GM10248 (cell line): ENCODE measurements at places on chromosomes 6 and 20.

DNA sequence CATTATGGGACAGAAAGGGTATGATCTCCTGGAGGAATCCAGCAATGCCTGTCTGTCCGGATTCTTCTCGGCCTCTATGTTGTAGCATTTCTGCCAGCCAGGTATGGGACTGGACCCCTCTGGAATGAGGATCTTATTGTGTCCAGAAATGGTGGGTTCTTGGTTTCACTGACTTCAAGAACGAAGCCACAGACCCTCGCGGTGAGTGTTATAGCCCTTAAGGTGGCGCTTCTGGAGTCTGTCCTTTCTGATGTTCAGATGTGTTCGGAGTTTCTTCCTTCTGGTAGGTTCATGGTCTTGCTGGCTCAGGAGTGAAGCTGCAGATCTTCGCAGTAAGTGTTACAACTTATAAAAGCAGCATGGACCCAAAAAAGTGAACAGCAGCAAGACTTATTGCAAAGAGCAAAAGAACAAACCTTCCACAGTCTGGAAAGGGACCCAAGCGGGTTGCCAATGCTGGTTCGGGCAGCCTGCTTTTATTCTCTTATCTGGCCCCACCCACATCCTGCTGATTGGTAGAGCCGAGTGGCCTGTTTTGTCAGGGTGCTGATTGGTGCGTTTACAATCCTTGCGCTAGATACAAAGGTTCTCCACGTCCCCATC is 62.3 kb upstream of the IER3 start:
- no peak for DNase-seq

- DNase-seq = peak; percentile 54
These were observed 56.6 kb upstream of the RREB1 start for GRCh38 chr6:7050872-7051779.

DNA sequence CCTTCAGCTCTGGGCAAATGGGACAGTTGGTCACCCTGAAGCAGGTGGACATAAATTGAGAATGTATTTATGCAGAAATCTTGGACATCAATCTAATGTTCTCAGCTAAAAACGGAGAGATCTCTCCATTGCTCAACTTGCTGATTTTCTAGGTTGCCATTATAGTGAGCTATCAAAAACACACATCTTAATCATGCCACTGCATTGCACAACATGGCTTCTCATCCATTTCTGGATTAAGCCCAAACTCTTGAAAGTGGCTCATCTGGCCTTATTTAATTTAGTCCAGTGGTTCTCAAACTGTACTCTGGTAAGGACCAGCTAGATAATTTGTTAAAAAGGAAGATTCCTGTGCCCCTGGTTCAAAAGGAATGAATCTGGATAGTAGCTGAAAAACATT is 324.9 kb upstream of the CITED2 start:
- DNase-seq = no peak

- DNase-seq = peak; percentile 67
These were observed 43.0 kb upstream of the SYNCRIP start for GRCh38 chr6:85685713-85686112.

- DNase-seq = no peak
These were observed 550 bp downstream of the PLAGL2 start for GRCh38 chr20:32206760-32207625.

DNA sequence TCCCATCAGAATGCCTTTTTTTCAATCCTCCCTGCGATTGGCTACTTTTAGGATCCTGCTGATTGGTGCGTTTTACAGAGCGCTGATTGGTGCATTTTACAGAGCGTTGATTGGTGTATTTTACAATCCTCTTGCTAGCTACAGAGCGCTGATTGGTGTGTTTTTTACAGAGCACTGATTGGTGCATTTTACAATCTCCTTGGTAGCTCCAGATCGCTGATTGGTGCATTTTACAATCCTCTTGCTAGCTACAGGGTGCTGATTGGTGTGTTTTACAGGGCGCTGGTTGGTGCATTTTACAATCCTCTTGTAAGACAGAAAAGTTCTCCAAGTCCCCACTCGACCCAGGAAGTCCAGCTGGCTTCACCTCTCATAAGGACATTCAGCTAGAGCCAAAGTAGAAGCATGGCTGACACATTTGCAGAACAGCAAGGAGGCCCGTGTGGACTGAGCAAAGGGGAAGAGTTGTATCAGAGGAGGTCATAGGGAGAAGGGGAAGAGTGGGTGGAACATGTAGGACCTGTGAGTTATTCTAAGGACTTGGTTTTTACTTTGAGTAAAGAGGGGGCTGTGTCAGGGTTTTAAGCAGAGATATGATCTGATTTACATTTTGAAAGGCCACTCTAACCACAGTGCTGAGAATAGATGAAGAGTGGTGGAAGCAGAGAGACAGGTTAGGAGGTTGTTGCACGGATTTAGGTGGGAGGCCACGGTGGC is 2.6 kb downstream of the ALDH5A1 start:
- DNase-seq = peak; percentile 61

GRCh38 chr6:151058021-151058733 is 181.6 kb upstream of the AKAP12 start:
- DNase-seq = no peak
